LHCN-M2 (cell line): ENCODE measurements at places on chromosomes 6 and 20. TPM values are rescaled to one million over a fixed set of nuclear protein-coding genes. Genes with fewer than 3 reads are reported as not detected.

CLVS2 gene
- under 0.01 TPM in 2 replicates for total RNA-seq

FKBP5 gene
- 68.0 and 105 TPM in 2 replicates for total RNA-seq

SIRPB1 gene
- 0.77 and 0.86 TPM in 2 replicates for total RNA-seq

SLC16A10 gene
- total RNA-seq = under 0.01 and 0.63 TPM in 2 replicates

COQ3 gene
- total RNA-seq = 5.3 and 8.5 TPM in 2 replicates

HACE1 gene
- 13.7 and 13.8 TPM in 2 replicates for total RNA-seq

GDAP1L1 gene
- 0.13 TPM in 1 of 2 replicates, not detected in the other for total RNA-seq

MYL9 gene
- 80.9 and 83.7 TPM in 2 replicates for total RNA-seq

GLP1R gene
- total RNA-seq = not detected in 2 replicates

DNA sequence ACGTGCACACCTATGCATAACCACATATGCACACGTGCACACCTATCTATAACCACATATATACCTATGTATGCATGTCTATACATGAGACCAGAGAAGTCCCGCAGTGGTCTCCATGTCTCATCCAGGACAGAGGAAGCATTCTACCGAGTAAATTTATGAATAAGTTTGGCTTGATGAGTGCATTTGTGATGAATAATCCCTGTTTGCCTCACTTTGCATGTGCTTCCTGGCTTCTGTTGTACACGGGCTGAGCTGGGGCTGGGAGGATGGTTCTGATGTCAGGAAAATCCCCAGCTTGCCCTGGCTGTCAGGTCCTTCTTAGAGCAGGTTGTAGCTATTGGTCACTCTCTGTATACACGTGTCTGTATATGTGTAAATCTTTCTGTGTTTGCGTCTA is 157.6 kb upstream of the RPS6KA2 start:
- DNase-seq = no peak

DNA sequence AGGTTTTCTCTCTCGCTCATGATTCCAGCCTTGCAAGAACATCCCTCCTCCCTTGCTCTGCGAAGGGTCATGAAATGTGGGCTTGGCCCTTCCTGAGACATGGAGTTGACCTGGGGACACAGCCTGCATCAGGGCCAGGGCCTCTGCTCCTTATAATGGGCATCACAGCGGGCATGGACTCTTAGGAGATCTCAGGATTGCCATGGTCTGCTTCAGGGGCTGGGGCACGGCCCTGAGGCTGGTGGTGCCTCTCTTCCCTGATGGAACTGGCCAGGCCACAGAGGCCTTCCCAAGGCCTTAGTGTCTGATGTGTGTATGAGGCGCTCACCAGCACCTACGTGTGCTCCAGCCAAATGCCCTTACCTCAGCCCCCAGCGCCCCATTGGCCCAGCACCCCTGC is 23.9 kb downstream of the ENTPD6 start:
- DNase-seq = no peak

DNA sequence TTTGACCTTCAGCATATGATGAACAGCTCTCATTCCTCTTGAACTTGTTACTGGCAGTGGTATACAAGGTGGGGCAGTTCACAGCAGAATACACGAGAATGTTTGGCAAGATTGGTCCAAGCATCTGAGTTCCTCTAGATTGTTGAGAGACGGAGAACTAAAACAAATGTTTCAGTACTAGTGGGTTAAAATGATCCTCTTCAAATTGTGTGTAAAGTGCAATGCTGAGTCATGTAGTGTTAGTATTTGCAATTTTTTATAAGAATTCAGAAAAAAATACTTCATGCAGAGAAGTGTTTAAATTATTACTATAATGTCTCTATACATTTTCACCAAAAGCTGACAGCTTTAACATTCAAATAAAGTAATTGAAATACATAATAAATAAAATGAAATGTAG is 879.8 kb downstream of the TFAP2A start:
- no peak for DNase-seq

DNA sequence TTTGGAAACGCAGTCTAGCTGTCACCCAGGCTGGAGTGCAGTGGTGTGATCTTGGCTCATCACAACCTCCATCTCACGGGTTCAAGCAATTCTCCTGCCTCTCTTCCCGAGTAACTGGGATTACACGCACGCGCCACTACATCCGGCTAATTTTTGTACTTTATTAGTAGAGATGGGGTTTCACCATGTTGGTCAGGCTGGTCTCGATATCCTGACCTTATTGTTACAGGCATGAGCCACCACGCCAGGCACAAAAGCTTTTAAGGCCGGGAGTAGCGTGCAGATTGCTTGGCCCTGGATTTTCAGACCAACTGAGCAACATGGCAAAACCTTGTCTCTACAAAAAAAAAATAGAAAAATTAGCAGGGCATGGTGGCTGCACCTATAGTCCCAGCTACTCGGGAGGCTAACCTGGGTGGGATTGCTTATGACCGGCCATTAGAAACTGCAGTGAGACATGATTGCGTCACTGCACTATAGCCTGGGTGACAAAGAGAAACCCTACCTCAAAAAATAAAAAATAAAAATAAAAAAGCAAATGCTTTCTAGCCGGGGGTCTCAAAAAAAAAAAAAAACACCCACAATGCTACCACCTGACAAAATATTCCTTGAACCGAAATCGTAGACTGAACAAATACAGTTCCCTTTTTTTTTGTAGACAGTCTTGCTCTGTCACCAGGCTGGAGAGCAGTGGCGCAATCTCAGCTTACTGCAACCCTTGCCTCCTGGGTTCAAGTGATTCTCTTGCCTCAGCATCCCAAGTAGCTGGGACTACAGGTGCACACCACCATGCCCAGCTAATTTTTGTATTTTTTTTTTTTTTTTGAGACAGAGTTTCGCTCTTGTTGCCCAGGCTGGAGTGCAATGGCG is 15.0 kb downstream of the RBM39 start:
- DNase-seq = no peak

DNA sequence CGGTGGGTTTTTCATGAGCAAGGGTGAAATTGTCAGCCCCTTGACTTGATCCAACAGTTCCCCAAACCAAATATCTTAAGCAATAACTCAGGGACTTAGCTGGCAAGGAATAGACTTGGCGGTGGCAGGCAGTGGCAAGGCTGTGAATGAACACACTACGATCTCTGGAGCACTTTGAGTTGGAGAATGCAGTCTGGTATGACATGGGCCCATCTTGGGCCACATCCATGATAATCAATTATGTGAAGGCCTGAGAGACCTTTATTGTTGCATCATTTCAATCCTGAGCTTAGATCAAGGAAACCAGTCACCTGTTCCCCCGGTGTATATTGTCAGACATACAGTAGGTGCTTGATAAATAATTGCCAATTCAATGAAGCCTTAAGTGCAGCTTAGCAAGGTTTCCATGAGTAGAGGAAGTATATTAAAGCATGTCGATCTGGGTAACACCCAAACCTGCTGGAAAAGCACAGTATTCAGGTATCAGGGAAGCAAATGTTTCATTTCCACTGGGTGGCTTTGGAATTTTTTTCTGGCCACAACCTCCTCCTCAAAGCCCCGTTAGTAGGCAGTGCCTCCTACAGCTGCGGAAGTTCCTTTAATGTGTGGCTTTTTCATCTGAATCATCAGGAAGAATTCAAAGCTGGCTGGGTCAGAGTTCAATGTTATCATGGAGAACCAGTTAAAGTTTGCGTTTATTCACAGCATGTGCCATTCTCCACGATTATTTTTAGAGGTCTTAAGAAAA is 10.2 kb downstream of the CASS4 start:
- DNase-seq = peak; percentile 90

- peak; percentile 95 for DNase-seq
Observed at GRCh38 chr6:32952817-32953739, at the start of gene HLA-DMA. Gene HLA-DMA (minus strand): TSS chr6:32953097. CDS start chr6:32953036, 61 bp downstream.

DNA sequence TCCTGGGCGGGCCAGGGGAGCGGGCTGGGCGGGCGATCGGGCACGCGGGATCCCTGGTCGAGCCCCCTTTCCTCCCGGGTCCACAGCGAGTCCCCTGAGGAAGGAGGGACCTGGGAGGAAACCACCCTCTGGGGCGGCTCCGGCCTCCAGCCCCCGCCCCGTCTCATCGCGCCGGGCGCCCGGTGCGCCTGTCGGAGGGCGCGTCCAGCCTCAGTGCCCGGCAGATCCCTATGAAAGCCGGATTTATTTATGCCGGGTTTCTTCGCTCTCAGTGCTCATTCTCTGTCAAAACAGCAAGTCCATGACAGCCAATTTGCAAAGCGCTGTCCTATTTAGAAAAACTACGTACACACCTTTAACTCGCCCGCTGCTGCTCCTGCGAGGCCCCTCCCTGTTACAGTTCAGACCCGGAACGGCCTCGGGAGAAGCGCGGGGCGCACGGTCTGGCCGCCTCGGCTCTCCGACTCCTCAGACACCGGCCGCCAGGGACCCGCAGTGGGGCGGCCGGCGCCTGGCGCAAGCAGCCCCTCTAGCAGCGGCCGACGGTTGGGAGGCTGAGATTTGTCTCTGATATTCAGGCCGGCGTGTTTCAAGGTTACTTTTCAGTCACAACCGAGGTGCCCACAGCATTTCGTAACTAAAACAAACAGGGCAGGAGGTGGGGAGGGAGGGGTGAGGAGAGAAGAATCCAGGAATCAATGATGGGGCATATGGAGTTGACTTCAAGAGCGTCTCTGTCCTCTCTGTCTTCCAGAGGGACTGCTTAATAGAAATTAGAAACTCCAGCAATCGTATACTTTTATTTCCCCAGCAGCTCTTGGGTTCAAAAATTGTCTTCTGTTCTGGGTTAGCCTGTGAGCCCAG is 782 bp upstream of the FOXA2 start:
- no peak for DNase-seq

DNA sequence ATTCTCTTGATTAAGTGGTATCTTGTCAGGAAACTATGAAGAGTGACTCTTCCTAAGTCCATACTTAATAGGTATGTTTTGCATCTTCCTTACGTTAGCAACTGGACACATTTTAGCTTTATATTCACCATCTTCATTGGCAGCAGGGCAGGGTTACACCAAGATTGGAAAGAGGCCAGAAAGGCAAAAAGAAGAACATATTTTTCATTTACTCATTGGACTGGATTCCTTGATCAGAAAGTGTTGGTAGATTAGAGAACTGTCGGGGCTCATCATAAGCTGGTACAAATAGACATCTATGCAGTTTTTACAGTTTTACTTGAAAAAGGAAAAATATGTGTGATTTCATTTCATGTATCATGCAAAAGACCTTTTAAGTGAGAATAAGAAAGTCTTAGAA is 464.9 kb downstream of the LMBRD1 start:
- DNase-seq = no peak
